ENCODE measurements at places on chromosomes 2 and 18.

DNA sequence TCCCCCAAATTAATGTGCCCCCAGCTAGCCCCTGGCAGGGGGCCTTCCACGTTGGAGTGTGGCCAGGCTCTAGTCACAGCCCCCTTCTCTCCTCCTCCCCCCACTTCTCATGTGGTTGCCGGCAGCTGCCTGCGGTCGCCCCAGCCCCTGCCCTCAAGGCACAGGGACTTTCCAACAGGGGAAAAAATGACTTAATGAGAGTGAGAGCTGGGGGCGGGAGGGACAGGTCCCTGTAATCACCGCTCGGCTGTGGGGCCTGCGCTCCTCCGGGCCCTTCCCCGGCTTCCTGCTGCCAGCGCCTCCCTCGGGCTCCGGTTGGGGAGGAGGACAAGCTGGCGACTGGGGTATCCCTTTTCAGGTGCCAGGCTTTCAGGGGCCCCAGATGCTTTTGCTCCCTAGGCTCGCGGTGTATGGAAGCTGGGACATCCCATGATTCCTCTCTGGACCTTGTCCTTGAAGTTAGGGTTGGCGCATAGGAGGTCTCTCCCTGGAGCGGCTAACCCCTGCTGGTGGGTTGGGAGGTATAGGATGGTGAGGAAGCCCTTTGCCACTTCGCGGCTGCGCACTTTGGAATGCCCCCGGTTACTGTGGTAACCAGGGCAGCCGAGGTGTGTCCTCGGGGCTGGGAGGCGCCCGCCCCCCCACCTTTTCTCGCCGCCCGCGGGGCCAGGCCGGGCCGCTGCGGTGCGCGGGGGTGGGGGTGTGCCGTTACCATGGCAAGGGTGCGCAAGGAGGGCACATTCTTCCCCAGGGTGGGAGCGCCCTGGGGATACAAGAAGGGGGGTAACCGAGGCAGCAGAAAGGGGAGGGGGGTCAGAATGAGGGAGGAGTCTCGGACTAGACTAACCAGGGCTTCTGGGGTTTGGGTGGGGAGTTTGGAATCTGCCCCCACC, 16.1 kb downstream of the WNT10A start:
- peak; percentile 50 for DNase-seq

GRCh38 chr2:38438883-38439612, 62.0 kb upstream of the ATL2 start:
- DNase-seq: no peak

DNA sequence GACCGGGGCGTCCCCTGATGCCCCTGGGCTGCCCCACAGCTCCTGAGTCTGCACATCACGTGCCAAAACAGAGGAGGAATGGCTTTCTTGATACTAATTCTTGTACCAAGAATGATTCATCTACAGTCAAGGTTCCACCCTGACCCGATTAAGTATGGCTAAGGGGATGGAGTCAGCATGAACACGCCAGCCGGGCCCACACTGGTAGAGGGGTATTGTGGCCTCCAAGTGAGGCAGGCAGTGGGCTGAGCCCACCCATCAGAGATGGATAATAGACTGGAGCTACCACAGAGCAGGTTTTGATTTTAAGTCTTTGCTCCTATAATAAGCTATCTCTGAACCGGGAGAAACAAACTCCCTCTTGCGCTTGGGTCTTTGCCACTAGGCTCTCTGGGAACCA, 17.9 kb upstream of the GNAL start:
- no peak for DNase-seq

GRCh38 chr2:206716623-206717022, 1.6 kb downstream of the DYTN start:
- DNase-seq: no peak

- DNase-seq: no peak
Observed at GRCh38 chr2:47908682-47909081, 2.4 kb upstream of the FBXO11 start.

DNA sequence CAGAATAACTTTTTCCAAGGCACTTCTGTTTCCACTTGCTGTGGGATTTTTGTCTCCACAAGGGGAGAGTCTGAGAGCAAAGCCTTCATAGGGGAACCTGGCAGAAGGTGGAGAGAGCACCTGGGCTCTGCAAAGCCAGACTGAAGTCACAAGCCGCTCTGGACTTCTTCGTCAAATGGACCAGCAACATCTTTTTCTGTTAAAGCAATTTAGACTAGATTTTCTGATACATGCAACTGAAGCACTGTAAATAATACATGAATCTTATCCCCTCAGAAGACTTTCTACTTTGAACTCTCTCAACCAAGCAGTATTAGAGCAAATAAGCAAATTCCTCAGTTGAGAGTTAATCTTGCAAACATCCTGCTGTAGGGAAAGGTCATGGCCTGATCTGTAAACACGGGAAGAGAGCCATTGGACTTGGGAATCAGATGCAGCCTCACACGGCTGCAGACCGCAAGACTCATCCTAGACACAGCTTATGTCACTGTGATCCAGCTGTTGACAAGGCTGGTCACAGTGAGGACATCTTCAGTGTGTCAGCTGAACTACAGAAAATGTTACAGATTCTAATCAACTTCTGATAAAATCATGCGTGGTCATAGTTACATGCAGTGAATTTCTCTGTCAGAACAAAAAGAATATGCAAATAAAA, 3.2 kb downstream of the SH3YL1 start:
- DNase-seq: no peak

DNA sequence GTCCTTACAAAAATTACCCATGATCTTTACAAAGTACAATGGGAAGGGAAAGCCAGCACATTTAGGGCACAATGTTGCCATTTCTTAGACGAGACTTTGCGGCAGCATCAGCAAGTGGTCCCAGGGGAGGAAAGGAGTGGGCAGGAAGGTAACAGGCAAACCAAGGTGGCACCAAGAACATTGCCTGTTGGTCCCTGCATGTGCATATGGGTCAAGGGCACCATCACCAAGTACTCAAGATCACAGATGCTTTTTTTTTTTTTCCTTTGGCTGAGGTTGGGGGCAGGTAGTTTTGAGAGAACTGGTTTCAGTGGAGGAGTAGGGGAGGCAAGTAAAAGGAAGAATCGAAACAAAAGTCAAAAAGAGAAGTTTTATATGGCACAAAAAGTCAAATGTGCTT, 752 bp upstream of the CYTIP start:
- no peak for DNase-seq

GRCh38 chr18:7629416-7629815, 62.3 kb downstream of the PTPRM start:
- DNase-seq: no peak

DNA sequence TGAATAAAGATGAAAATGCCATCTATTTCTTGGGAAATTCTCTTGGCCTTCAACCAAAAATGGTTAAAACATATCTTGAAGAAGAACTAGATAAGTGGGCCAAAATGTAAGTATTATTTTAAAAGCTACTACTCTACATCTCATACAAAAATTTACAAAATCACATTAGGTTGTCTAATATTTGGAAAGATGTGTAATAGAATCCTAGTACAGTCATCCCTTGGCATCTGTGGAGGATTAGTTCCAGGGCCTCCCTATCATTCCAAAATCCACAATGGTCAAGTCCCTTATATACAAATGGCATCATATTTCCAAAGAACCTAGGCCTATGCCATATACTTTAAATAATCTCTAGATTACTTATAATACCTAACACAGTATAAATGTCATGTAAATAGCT, 41.2 kb downstream of the KYNU start:
- DNase-seq: no peak

- no peak for DNase-seq
Observed at GRCh38 chr2:189609853-189610252, 29.3 kb upstream of the SLC40A1 start.

- DNase-seq: no peak
Observed at GRCh38 chr18:7958897-7959146, 391.7 kb downstream of the PTPRM start.

DNA sequence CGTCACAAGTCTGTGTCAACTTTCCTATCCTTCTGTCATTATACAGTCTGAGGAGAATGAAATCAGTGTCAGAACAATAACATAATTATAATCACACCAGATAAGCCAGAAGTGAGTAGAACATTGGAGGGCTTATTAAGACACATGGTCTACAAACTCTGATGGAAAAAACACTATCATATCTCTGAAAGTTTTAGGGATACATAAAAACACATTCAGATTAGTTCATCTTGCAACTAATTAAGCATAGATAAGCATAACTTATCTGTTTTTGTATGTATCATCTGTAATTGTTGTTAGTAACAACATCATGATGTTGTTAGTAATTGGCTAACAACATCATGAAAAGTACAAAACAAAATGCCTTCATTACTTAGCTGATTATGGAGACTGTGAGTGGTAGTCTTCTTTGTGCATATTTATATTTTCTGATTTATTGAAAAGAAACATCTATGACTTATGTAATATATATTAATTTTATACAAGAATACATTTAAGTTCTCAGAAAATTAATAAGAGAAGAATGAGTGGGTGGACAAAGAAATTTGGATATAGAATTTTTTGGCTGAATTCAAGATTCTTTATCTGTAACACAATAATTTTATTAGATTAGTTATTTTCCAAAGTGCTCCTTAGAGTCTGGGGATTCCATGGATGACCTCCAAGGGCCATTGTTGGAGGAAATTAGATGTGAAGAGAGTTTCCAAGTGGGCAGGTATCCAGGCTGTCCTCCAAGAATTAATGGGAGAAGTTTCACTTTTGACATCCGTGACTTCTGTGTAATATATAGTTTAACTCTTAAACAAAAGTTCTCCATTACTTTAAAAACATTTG, 16.9 kb upstream of the CCDC102B start:
- DNase-seq: no peak

- no peak for DNase-seq
Observed at GRCh38 chr2:233199870-233200269, 51.6 kb upstream of the ATG16L1 start.

- no peak for DNase-seq
Observed at GRCh38 chr2:56971383-56971974, 787.7 kb downstream of the CCDC85A start.

DNA sequence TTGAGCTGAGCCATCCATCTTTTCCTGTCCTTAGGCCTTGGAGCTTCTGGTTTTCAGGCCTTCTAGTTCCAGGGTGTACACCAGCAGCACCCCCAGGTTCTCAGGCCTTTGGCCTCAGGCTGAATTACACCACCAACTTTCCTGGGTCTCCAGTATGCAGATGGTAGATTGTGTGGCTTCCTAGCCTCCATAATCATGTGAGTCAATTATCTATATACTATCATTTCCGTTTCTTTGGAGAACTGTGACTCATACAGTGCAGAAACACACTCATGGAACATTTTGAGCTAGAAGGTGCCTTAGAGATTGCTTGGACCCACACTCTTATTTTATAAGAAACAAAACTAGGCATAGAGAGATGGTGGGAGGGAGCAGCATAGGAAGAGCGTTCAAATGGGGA, 167.4 kb downstream of the NCK2 start:
- no peak for DNase-seq

- no peak for DNase-seq
Observed at GRCh38 chr2:229749779-229750178, 35.4 kb upstream of the DNER start.

- peak; percentile 12 for DNase-seq
Observed at GRCh38 chr18:26656944-26657536, 108.7 kb upstream of the KCTD1 start.

DNA sequence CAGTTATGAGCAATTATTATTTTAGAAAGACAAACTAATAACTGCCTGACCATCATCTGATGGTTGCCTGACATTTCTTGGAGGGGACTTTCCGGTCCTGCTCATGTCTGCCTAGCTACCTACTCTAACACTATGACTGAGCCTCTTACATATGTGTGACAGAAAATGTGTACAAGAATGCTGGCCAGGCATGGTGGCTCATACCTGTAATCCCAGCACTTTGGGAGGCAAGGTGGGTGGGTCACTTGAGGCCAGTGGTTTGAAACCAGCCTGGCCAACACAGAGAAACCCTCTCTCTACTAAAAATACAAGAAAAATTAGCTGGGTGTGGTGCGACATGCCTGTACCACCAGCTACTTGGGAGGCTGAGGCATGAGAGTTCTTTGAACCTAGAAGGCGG, 666.3 kb downstream of the KCNJ3 start:
- DNase-seq: no peak

DNA sequence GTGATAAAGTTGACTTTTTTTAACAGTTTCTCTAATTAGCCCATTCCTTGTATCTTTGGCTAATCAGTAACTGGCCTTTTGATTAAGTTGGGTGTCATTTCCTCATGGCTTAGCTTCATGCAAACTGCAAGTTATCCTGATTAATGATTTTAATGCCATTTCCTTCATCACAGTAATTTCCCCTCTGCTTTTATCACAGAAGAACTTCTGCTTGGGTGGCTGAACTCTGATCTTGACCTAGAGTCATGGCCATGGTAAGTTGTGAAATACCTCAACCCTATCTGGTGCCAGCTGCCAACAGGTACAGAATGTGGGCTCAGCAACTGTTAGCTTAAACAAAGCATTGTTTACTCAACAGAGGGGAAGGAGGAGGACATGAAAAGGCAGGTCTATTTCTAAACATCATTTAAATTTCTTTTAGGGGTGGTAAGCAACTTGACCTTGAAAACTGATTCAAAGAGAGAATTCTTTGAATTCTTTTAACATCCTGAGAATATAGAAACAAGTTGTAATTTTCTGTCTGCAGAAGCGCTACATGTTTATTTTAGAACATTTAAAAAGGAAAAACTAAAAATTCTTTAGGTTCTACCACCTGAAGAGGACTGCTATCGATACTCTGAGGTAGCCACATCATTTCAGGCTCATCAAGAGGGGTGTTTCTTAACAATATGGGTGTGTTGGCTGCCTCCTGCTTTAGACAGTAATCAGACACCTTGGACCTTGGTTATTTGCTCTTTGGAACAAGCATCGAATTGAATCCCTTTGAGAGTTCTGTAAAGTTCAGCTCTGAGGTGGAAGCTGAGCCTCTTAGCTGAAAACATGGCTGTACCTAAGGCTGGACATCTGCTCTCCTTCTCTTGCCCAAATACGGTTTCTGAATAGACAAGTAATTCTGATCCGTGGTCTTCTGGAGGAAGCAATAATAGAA, 39.7 kb downstream of the ANXA4 start:
- DNase-seq: no peak

- no peak for DNase-seq
Observed at GRCh38 chr2:202638721-202639120, 4.0 kb downstream of the FAM117B start.

GRCh38 chr2:22737144-22737543, 647.8 kb upstream of the KLHL29 start:
- no peak for DNase-seq

DNA sequence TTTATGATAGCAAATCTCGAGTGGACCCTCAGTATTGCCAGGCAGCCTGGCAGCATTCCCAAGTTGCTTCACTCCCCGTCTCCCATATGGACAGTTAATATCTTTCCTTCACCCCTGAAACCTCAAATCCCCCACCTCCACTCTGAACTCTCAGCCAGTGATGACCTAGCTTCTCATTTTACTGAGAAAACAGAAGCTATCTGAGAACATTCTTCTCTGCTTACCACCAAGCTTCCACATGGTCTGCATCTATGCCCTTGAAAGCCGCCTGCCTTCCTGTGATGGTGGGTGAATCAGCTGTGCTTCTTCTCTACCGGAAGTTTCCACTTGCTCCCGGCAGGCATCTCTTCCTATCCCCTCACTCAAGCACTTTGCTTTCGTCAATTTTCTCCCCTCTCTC, 529.2 kb downstream of the EPHA4 start:
- DNase-seq: no peak

DNA sequence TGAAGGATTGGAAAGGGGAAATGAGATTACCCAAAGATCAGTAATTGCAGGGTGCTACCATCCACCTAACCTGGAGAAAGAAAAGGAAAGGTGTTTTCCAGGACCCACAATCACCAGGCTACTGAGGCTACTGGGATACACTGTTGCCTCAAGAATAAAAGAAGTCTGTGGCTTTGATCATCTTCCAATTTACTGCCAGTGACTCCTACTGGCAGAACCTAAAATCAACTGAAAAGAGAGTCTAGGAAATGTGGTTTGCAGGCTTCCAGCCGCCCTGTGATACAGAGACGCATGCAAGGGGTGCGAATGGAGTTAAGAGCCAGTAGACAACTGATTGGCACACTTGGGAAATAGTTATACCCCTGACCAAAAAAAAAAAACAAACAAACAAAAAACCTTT, 16.6 kb upstream of the TTL start:
- no peak for DNase-seq
